ENCODE measurements at places on chromosomes 11 and 22. TPM values are rescaled to one million over a fixed set of nuclear protein-coding genes. Genes with fewer than 3 reads are reported as not detected.

Gene TMEM132A
- total RNA-seq, result 20.5 TPM

GRCh38 chr11:10916665-10917064 lies 58.8 kb upstream of the ZBED5 start:
- H3K36me3 ChIP-seq, result no peaks in the 10 kb centered on the region
- H3K4me3 ChIP-seq, result no peak overlapping the region
- no peaks in the 10 kb centered on the region for H3K4me1 ChIP-seq

GRCh38 chr11:132072044-132072857 lies 701.8 kb downstream of the NTM start:
- no peaks in the 10 kb centered on the region for H3K36me3 ChIP-seq
- peak; percentile 61 for DNase-seq
- H3K27ac ChIP-seq, result no peak overlapping the region
- no peaks in the 10 kb centered on the region for H3K27me3 ChIP-seq
- no peak overlapping the region for H3K4me3 ChIP-seq
- H3K4me1 ChIP-seq, result no peaks in the 10 kb centered on the region

GRCh38 chr11:81497202-81497804 lies 1236.4 kb downstream of the FAM181B start:
- no peak overlapping the region for H3K27ac ChIP-seq
- no peaks in the 10 kb centered on the region for H3K27me3 ChIP-seq
- no peaks in the 10 kb centered on the region for H3K36me3 ChIP-seq
- no peak overlapping the region for H3K4me3 ChIP-seq
- H3K4me1 ChIP-seq, result no peaks in the 10 kb centered on the region

DNA sequence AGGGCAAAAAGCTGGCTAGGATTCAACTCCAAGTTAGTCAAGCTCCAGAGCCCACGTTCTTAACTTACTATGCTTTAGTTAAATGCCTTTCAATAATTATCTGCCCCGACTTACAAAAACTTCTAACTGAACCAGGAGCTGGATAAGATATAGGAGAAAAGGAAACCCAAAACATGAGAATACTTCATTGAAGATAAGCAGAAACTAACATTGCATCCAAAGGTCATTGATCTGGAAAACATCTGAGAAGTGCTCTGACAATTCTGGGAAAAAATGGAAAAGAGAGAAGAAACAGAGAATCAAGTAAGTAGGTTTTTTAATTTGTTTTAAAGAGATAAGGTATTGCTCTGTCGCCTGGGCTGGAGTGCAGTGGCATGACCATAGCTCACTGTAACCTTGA lies 27.2 kb downstream of the ACAT1 start:
- H3K27ac ChIP-seq, result no peak overlapping the region
- H3K4me1 ChIP-seq, result no peaks in the 10 kb centered on the region
- H3K36me3 ChIP-seq, result peaks cover 33% of the 10 kb centered on the region

GRCh38 chr22:43078522-43078921 lies 10.7 kb downstream of the TTLL1 start:
- H3K27me3 ChIP-seq, result no peaks in the 10 kb centered on the region
- H3K4me1 ChIP-seq, result no peaks in the 10 kb centered on the region
- no peak overlapping the region for H3K27ac ChIP-seq
- DNase-seq, result no peak

Gene ANGPTL5
- total RNA-seq, result not detected
